Aortic smooth muscle cell (primary cell): ENCODE measurements at places on chromosomes 2 and 18. TPM values are rescaled to one million over a fixed set of nuclear protein-coding genes. Genes with fewer than 3 reads are reported as not detected.

The DNAJC5G gene
- total RNA-seq = not detected in 2 replicates

The ACVR1C gene
- under 0.01 and 0.19 TPM in 2 replicates for total RNA-seq

The REG3G gene
- not detected in 2 replicates for total RNA-seq

The INHA gene
- 0.13 and 0.25 TPM in 2 replicates for total RNA-seq

The STARD6 gene
- total RNA-seq = 0.44 and 0.53 TPM in 2 replicates

The CNDP2 gene
- 37.9 and 52.4 TPM in 2 replicates for total RNA-seq

The ACOXL gene
- not detected in 2 replicates for total RNA-seq

The HS1BP3 gene
- total RNA-seq = 23.9 and 29.9 TPM in 2 replicates

The ZNF396 gene
- total RNA-seq = 3.0 and 3.2 TPM in 2 replicates

The ZNF236 gene
- total RNA-seq = 6.1 and 8.3 TPM in 2 replicates

The MAP3K19 gene
- not detected in 2 replicates for total RNA-seq

The IL1R2 gene
- total RNA-seq = 0.66 and 0.81 TPM in 2 replicates

The IRS1 gene
- total RNA-seq = 6.2 and 9.4 TPM in 2 replicates

The MTLN gene
- 46.4 and 103 TPM in 2 replicates for total RNA-seq

The SLC14A1 gene
- 443 and 540 TPM in 2 replicates for total RNA-seq

The C2orf78 gene
- total RNA-seq = not detected in 2 replicates

The SALL3 gene
- 0.25 and 0.53 TPM in 2 replicates for total RNA-seq

The CLEC4F gene
- not detected in 2 replicates for total RNA-seq

The PPM1G gene
- 76.8 and 107 TPM in 2 replicates for total RNA-seq

The PJVK gene
- 1.2 and 1.5 TPM in 2 replicates for total RNA-seq

The UGT1A10 gene
- not detected in 2 replicates for total RNA-seq

The RRM2 gene
- 21.9 and 40.6 TPM in 2 replicates for total RNA-seq

The OSR1 gene
- 62.4 and 120 TPM in 2 replicates for total RNA-seq

The EVX2 gene
- not detected in 2 replicates for total RNA-seq

The KLHL30 gene
- total RNA-seq = 1.6 and 6.3 TPM in 2 replicates

The CNGA3 gene
- 0.13 TPM in 1 of 2 replicates, not detected in the other for total RNA-seq

The ASPRV1 gene
- 0.31 and 0.53 TPM in 2 replicates for total RNA-seq

The MBD1 gene
- total RNA-seq = 49.9 and 51.2 TPM in 2 replicates
